Upper lobe of left lung (tissue), 6 donors: ENCODE measurements at places on chromosomes 1 and 21. TPM values are rescaled to one million over a fixed set of nuclear protein-coding genes. Genes with fewer than 3 reads are reported as not detected.
A peak's percentile ranks its signal among the peaks of the same experiment; 100 is the strongest.

- no peak for DNase-seq
Observed at GRCh38 chr1:37323486-37324377, 150.6 kb upstream of the ZC3H12A start.

DNA sequence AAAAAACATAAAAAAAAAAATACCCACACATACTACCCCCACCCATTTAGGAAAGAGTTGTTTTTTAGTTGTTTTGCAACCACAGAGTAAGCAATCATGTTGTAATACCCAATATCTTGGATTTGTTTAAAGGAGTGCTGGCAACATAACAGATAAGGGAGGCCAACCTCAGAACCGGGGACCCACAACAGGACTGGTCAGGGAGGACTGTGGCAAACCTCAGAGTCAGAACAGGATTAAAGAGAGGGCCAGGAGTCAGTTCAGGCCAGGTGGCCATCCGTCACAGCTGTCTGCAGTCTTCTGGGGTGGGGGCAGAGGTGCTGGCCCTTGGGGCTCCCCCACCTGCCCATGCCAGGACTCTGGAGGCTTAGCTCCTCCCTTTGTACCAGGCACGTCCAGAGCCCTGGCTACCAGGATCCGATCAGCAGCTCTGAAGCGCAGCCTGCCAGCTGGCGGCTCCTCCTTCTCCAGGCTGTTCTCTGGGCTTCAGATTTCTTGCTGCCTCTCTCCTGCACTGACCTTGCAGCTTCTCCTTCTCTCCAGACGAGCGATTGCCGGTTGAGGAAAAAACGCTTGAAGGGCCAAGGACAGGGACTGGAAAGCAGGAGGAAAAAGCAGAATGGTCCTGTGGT lies 7.9 kb downstream of the H6PD start:
- DNase-seq, result peak; percentile 90

DNA sequence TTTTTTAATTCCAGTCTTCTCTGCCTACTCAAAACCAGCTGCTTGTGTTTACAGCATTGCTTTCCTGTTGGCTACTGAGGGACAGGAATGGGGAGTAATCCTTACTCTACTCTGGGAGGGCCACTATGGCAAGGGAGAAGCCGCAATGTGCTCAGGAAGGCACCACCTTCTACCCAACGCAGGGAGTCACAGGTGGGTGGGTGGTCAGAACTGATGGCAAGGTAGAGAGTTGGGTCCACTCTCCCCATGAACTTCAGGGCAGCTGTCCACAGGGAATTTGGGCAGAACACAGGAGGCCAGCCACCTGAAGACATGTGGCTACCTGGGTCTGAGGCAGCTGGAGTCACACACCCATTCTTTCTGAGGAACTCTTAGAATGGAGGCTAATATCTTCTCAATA lies 40.5 kb upstream of the HMGB4 start:
- DNase-seq, result no peak

- no peak for DNase-seq
Observed at GRCh38 chr1:19179597-19180264, 30.3 kb downstream of the UBR4 start.

The FMO2 gene
- total RNA-seq, result 259 TPM

DNA sequence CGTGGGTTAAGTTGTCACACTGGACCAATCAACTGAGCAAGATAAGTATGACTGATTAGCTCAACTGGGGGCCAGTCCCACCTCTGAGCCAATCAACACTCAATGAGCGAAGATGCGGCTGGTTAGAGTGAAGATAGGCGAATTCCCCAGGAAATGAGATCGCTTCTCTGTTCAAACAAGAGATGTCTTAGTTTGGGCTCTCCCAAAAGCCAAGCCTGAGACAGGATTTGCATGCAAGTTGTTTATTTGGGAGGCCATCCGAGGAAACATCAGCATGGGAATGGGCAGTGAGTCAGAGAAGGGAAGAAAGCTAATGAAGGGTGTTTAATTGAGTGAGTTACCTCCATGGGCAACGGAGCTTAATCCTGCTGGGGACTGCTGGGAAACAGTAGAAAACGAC lies 4.9 kb upstream of the GJB5 start:
- DNase-seq, result no peak

GRCh38 chr1:225834417-225835329 lies 24.7 kb downstream of the EPHX1 start:
- DNase-seq, result no peak

DNA sequence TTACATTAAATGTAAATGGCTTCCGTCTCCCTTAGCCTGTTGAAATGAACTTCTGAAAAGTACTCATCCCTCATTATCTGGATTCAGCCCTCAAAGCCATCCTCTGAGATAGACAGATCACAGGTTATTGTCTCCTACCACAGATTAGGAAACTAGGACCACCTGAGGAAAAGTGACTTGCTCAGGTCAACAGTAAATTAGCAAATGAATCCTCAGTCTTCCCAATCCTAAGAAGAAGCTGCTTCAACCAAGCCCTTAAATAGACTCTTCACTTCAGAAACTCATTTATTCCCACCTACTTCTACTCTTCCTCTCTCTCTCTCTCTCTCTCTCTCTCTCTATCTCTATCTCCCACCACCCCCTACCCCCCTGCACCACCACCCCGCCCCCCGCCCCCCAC lies 152.3 kb downstream of the DMRTA2 start:
- DNase-seq, result no peak

The TP73 gene
- 9.8 TPM for total RNA-seq

DNA sequence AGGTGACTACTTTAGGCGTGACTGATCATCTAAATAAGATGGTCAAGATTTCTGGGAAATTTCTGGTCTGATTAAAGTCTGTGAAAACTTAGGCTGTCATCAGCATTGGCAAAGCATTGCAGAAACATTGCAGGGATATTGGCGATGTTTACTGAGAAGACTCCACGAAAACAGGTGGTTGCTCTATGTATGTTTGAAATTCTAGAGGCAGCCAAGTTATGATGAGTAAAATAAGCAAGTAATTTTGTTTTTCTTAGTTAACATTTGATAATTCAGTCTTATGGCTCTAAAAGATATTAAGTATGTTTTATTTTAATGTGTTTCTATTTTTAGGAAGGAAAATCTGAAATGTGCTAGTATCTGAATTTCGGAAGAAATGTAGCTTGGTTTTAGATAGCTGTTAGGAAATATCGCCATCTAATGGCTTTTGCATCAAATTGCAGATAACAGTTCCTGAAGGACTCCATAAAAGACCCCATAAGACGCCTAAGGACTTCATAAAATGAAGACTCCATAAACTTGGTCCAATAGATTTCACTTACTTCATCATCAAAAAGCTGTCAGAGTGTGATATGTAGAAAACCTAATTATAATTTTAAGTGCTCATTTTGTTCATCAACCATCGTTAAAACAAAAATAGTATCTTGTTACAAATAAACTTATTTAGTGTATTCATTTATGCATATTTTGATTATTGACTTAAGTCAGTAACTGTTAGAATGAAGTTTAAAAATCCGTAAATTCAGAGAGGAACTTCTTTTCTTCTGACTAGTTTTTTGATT lies 344.6 kb downstream of the RYR2 start:
- no peak for DNase-seq

DNA sequence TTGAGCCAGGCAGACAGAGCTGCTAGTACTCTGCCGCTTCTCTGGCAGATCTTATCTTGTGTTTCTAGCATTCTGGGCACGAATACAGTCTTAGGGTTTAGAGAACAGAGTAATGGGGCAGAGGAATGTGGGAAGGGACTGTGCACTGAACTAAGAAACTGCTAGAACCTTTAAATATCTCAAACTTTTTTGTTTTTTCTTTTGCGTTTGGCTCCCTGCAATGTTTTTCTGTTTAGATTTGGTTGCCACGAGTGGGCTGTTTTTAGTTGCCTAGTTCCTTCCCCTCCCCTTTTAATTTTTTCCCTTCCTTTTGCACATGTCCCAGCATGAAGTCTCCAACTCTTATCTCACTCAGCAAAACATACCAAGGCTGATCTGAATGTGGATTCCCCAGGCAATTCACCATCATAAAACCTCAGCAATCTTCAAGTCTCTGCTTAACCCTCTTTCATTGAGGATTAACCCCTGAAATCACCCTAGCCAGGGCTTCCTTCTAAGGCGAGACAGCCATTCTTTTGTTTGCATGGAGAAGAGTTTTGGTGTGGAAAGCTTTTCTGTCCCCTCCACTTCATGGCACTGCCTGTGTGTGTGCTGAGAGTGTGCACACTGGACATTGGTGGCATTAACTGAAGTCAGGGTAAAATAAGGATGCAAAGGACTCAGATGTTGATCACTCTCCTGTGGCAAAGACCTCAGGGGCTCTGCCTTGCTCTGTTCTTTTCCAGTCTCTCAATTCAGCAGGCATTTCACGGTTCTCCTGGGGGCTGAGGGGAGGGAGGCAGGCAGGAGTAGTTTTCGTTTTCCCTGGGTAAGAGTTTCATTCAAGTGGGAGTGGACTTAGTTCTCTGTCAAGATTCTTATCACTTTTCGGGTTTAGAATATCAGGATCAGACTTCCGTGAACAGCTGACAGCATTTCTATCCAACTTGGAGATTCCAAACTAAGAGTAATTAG lies 2.8 kb upstream of the ATF3 start:
- DNase-seq, result no peak

DNA sequence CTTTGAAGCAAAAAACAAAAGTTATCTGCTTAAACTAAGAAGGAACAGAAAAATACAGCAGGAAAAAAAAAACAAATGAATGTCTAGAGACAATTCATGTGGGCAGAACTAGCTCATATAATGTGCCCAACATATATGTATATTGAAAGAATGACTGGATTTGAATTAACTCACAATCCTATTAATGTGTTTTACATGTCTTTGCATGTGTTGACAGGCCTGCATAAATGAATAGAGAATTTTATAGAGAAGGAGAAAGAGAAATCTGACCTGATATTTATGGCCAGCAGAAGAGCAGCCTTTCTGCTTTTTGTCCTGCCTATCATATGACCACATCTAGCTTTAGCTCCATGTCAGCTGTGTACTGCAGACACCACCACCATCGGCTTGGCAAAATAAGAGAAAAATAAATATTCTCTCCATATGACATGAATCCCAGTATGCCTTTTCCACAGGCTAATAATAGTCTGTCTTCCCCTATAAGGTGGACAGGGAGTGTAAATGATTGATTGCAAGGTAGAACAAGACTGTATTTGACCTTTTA lies 171.5 kb upstream of the PALMD start:
- DNase-seq, result no peak

DNA sequence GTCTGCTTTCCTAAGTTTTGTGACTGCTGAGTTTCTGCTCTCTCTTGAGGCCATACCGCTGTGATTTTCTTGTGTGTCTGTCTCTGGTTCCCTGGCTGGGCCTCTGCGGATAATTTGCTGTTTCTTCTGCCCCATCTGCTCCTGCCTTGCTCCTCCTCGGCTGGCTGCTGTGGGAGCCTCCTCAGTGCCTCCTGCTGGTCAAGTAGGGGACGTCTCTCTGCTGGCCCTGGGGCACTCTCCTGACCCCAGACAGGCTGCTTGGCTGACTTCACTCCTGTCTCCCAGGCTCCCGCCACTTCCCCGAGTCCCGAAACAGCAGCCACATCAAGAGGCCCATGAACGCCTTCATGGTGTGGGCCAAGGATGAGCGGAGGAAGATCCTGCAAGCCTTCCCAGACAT lies 28.5 kb downstream of the ETNK2 start:
- DNase-seq, result peak; percentile 13

- no peak for DNase-seq
Observed at GRCh38 chr1:160623227-160623633, 23.6 kb downstream of the SLAMF1 start.

GRCh38 chr1:225990705-225991464 lies 8.3 kb downstream of the SDE2 start:
- no peak for DNase-seq

GRCh38 chr1:232287676-232288569 lies 342.0 kb downstream of the SIPA1L2 start:
- no peak for DNase-seq

DNA sequence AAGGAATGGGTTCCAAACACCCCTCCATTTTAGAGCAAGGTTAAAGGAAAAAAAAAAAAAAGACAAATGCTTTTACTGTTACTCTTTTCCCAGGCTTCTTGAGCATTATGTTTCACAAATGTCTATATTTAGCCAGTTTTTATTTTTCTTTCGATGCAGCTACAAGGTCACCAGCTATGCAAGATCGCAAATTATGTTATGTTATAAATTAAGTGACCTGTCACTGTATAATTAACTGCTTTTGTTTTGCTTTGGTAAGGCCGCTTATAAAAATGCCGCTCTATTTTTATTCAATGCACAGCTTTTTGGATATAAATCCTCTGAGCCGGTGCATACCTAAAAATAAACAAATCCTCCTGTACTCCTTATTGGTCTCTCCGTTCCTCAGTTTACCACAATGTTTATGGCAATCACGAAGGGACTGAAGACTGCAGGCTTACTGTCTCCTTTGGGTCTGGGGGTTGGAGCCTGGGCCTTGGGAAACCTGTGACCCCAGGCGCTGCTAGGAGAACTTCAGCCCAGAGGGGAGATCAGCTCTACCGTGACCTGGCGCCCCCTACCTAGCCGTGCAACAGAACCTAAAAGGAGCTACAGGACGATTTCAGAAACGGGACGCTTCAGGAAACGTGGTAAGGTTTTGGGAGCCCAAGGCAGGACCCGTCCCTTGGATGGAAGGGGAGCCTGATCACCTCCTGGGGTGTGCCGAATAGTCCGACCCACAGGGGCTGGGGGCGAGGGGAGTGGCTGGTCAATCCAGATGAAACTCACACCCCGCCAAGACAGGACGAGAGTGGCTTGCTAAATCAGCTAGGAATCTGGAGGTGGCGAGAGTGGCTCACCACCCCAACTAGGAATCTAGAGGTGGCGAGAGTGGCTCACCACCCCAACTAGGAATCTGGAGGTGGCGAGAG lies 101.2 kb upstream of the CD55 start:
- no peak for DNase-seq

GRCh38 chr1:87284456-87285240 lies 44.0 kb upstream of the LMO4 start:
- DNase-seq, result no peak

DNA sequence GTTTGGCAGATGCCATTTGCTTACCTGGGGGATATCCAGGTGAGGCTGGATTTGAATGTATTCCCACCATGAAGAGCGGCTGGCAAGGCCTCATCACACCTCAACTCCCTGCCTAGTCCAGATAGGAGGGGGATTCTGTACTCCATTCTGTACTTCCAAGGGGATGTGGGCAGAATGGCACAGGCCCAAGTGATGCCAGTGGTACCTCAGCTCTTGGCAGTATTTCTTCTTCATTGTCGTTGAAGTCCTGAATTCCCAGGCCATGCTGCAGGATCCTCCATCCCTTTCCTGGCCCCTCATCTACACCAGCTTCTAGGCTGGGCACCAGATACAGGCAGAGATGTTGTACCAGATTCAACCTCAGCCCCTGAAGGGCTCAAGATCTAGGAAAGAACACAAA lies 47.9 kb downstream of the KLHDC7A start:
- no peak for DNase-seq

- DNase-seq, result peak; percentile 72
Observed at GRCh38 chr1:70685300-70686286, 274.5 kb downstream of the CTH start.
